Chondrocyte (in vitro differentiated cells): ENCODE measurements at places on chromosomes 7 and 10. TPM values are rescaled to one million over a fixed set of nuclear protein-coding genes. Genes with fewer than 3 reads are reported as not detected.

DNA sequence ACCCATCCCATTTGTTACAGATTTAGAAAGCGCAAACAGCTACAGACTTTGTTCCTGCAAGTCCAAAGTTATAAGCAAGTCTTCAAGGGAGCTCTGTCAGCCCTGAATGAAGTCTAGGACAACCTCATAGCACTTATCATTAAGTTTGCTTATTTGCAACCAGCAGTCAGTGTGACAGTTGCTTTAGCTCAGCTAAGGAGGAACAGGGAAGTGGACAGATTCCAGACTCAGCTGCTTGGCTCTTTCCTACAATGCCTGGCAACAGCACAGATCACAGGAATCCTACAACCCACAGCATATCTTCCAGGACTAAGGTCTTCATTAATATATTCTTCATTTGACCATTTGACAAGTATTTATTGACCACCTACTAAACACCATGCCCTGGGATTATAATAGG is 17.4 kb upstream of the KIF5B start:
- no peak overlapping the region for H3K4me3 ChIP-seq
- no peaks in the 10 kb centered on the region for H3K36me3 ChIP-seq
- no peak for DNase-seq
- no peaks in the 10 kb centered on the region for H3K27me3 ChIP-seq
- no peak overlapping the region for H3K27ac ChIP-seq

DNA sequence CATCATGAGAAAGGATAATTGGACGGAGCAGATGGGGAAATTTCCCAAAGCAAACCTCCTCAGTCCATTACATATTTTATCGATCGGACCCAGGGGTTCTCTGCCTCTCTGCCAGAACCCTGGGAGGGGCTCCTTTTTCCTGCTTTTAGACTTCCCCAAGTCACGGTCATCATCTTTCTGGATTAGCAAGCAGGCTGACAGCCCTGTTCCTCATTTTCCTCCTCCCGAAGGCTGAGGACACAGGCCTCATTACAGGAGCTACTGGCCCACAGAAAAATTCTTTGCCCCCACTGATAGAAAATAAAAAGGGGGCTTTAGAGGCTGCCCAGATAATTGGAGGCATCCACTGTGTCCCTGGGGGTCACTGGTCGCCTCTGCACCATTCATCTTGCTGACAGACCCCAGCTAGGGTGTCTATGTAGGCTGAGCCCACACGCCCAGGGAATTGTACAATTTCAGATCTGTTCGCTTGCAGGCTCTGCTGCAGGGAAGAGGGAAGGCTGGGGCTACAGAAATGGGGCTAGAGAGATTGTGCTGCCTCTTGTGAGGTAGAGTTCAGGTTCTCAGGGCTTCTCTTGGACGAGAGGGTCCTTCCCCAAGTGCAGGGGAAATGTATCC is 125.7 kb upstream of the SDK1 start:
- peaks cover 22% of the 10 kb centered on the region for H3K27me3 ChIP-seq
- H3K27ac ChIP-seq, result no peak overlapping the region
- DNase-seq, result no peak
- H3K4me1 ChIP-seq, result no peaks in the 10 kb centered on the region
- H3K4me3 ChIP-seq, result no peak overlapping the region
- peaks cover 3% of the 10 kb centered on the region for H3K36me3 ChIP-seq

DNA sequence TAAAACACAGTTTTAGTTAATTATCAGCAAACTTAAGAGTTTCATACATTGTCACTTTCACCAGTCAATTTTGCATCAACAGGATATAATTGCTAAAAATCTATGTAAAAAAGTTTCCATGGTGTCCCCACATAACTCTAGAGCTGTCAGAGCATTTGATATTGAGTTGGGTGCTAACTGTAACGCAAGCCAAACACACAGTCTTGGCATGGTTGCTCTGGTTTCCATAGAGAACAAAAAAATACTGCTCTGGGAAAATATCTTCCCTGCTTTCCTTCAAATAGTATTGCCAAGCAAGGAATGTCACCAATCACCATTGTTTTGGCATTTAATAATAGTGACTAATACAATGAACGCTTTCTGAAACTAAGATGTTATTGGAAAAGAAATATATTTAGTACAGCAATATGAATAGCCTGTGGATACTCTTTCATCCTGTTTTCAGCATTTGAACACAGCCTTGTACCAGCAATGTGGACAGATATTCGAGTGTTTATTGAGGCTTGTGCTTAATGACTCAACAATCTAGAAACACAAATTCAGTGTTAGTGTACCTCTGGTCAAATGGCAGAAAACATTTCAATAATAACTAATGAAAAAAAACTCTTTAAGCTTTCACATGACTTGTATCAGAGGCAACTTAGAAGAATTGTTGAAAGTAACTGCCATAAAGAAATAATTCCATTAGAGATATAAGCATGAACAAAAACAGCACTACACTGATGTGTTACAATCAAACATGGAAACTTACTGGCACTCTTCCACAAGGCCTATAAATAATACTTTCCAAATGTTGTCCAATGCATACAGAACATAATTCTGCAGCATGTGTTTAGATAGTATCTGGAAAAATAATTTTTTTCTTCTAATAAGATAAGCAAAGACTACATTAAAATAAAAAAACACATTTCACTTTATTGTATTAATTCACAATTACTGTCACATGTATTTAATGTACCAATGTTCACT is 1469.5 kb upstream of the CELF2 start:
- no peaks in the 10 kb centered on the region for H3K4me1 ChIP-seq
- no peak for DNase-seq
- no peak overlapping the region for H3K4me3 ChIP-seq
- H3K27me3 ChIP-seq, result peaks cover 6% of the 10 kb centered on the region
- no peak overlapping the region for H3K27ac ChIP-seq
- peaks cover 2% of the 10 kb centered on the region for H3K36me3 ChIP-seq

DNA sequence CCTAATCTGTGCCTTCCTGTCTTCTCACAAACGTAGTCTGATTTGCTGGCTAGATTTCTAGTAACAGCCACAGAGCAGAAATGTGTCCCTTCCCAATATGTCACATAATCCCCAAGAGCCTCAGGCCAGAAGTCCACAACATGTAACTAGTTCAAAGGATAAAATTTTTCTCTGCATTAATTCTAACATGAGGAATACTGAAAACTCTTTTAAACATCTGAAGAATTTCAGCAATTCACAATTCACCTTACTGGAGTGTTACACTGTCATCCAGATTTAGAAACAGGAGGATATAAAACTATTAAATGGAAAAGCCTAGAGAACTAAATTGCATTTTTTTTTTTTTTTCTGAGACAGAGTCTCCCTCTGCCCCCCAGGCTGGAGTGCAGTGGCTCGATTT is 2.5 kb upstream of the DDX56 start:
- H3K27me3 ChIP-seq, result no peaks in the 10 kb centered on the region
- peaks cover 12% of the 10 kb centered on the region for H3K36me3 ChIP-seq

DNA sequence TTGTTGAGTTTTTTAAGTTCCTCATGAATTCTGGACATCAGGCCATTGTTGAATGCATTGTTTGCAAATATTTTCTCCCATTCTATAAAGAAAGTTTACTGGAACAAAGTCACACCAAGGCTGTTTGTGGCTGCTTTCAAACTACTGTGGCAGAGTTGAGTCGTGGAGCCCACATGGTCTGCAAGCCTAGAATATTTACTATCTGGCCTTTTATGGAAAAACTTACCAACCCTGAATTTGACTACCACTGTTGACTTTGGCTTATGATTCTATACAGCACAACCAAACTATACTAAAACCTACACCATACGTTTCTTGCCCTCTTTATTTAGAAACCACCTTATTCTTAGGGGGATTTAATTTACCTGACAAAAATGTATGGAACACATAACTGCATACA is 239.1 kb downstream of the KCNMA1 start:
- no peak overlapping the region for H3K27ac ChIP-seq
- H3K27me3 ChIP-seq, result no peaks in the 10 kb centered on the region
- no peak for DNase-seq

Gene HYAL4
- not detected in 3 replicates for total RNA-seq

- H3K36me3 ChIP-seq, result no peaks in the 10 kb centered on the region
- no peaks in the 10 kb centered on the region for H3K27me3 ChIP-seq
- H3K27ac ChIP-seq, result peak overlapping the region; percentile 12
- no peak for DNase-seq
- peaks cover 51% of the 10 kb centered on the region for H3K4me1 ChIP-seq
Measured at GRCh38 chr10:110525349-110526260, 27.9 kb downstream of the DUSP5 start.

GRCh38 chr10:61902445-61903220 is 1.1 kb downstream of the ARID5B start:
- H3K4me3 ChIP-seq, result peak overlapping the region; percentile 88
- H3K4me1 ChIP-seq, result peaks cover 44% of the 10 kb centered on the region
- no peaks in the 10 kb centered on the region for H3K36me3 ChIP-seq
- H3K27ac ChIP-seq, result peak overlapping the region; percentile 99
- H3K27me3 ChIP-seq, result no peaks in the 10 kb centered on the region

Gene ENO4
- total RNA-seq, result 0.45 to 3.2 TPM (median 0.90 TPM) in 3 replicates

Gene LRRD1
- total RNA-seq, result 0.22 to 0.41 TPM in 2 of 3 replicates, not detected in the other

Gene GBX1
- not detected in 3 replicates for total RNA-seq

- H3K36me3 ChIP-seq, result peaks cover 5% of the 10 kb centered on the region
- H3K4me1 ChIP-seq, result no peaks in the 10 kb centered on the region
- no peak overlapping the region for H3K4me3 ChIP-seq
Measured at GRCh38 chr7:2997014-2997413, 46.7 kb downstream of the CARD11 start.

Gene CALD1
- 1,623 to 1,979 TPM (median 1,941 TPM) in 3 replicates for total RNA-seq

Gene PPP1R17
- not detected in 3 replicates for total RNA-seq

GRCh38 chr7:126447984-126448383 is 804.8 kb downstream of the GRM8 start:
- H3K36me3 ChIP-seq, result no peaks in the 10 kb centered on the region
- no peak for DNase-seq
- peaks cover 2% of the 10 kb centered on the region for H3K27me3 ChIP-seq

Gene SH2D4B
- 0.07 TPM in 1 of 3 replicates, not detected in the others for total RNA-seq

DNA sequence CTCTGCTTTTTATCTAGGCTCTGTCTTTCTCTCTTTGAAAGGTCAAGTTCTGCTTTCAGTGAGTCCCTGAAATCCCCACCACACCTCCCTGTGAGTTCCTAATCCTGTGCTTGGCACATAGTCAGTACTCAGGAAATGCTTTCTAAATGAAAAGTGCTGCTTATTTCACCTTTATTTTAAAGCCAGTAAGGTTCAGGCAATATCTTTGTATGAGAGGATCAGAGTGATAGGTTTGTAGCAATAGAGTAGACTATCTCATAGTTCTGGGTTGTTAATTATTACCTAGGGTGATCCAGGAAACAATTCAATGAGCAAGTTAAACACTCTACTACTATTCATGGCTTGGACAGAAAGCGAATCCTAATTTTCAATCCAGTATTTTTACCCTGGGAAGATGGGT is 7.4 kb upstream of the LAMB1 start:
- H3K4me3 ChIP-seq, result no peak overlapping the region
- H3K27me3 ChIP-seq, result no peaks in the 10 kb centered on the region
- DNase-seq, result no peak

Gene LSM5
- total RNA-seq, result 27.5 to 51.3 TPM (median 32.7 TPM) in 3 replicates

DNA sequence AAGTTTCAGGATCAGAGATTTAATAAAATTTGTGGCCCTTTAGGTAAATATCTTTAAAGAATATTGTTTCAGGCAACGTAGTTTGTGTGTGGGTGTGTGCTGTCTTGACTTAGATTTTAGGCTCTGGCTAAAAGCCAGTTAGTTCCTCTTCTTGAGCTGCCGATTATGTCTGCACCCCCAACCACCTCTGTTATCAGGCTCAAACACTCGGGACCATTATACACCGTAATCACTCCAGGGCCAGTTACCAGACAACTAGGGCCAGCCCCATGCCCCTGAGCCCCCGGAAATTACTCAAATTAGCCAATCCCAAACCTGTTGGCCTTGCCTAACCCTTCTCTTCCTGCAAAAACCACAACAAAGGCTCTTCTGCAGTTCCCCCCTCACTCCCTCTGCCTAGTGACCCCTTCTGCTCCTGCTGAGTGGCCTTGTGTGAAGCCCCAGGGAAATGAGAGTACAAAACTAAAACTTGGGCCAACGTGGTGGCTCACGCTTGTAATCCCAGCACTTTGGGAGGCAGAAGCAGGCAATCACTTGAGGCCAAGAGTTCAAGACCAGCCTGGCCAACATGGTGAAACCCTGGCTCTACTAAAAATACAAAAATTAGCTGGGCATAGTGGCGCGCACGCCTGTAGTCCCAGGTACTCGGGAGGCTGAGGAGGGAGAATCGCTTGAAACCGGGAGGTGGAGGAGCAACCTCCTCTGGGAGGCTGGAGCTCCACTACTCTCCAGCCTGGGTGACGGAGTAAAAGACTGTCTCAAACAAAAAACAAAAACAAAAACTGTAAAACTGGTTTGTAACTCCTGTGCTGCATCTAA is 9.2 kb upstream of the HNRNPF start:
- H3K27ac ChIP-seq, result no peak overlapping the region
- no peak overlapping the region for H3K4me3 ChIP-seq
- peaks cover 16% of the 10 kb centered on the region for H3K4me1 ChIP-seq
- DNase-seq, result no peak
- H3K36me3 ChIP-seq, result no peaks in the 10 kb centered on the region

- no peak for DNase-seq
- H3K4me3 ChIP-seq, result no peak overlapping the region
- peaks cover 13% of the 10 kb centered on the region for H3K36me3 ChIP-seq
- peaks cover 14% of the 10 kb centered on the region for H3K4me1 ChIP-seq
- H3K27me3 ChIP-seq, result no peaks in the 10 kb centered on the region
Measured at GRCh38 chr10:91378061-91378460, 32.1 kb upstream of the HECTD2 start.

DNA sequence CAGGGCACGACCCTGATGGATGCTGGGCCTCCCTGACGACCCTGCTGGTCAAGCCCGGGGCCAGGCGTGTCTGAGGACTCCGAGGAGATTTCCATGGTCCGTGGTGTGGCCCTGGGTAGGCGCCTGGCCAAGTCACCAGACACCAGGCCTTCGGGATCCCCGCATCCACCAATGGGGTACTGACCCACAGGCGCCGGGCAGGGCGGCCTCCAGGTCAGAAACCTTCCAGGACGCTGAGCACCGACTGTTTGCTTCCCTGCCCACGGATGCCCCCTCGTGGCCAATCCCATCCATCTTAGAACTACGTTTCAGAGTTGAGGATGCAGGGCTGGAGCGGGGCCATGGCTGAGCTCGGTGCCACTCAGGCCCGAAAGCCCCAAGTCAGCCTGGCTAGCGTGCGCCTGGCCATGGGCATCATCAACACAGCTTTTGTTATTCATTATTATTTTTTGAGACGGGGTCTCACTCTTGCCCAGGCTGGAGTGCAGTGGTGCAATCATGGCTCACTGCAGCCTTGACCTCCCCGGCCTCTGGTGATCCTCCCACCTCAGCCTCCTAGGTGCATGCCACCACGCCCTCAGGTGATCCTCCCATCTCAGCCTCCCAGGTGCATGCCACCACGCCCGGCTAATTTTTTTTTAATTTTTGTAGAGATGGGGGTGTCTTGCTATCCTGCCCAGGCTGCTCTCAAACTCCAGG is 7.1 kb upstream of the AMZ1 start:
- no peaks in the 10 kb centered on the region for H3K36me3 ChIP-seq
- no peak overlapping the region for H3K27ac ChIP-seq
- H3K27me3 ChIP-seq, result no peaks in the 10 kb centered on the region
- H3K4me3 ChIP-seq, result no peak overlapping the region
- DNase-seq, result no peak

Gene CLEC5A
- total RNA-seq, result not detected in 3 replicates

GRCh38 chr7:114657279-114657678 is 242.7 kb downstream of the FOXP2 start:
- no peaks in the 10 kb centered on the region for H3K27me3 ChIP-seq
- no peak overlapping the region for H3K4me3 ChIP-seq
- no peak overlapping the region for H3K27ac ChIP-seq
- peaks cover 21% of the 10 kb centered on the region for H3K4me1 ChIP-seq
- H3K36me3 ChIP-seq, result peaks cover 4% of the 10 kb centered on the region

Gene NUPR2
- not detected in 3 replicates for total RNA-seq
